Heart right ventricle (tissue), 16 donors: ENCODE measurements at places on chromosomes 4 and X. TPM values are rescaled to one million over a fixed set of nuclear protein-coding genes. Genes with fewer than 3 reads are reported as not detected.

- no peaks in the 10 kb centered on the region for H3K4me1 ChIP-seq
- no peaks in the 10 kb centered on the region for H3K36me3 ChIP-seq
- no peaks in the 10 kb centered on the region for H3K27me3 ChIP-seq
Observed at GRCh38 chrX:15576019-15576418, 24.7 kb downstream of the ACE2 start.

DNA sequence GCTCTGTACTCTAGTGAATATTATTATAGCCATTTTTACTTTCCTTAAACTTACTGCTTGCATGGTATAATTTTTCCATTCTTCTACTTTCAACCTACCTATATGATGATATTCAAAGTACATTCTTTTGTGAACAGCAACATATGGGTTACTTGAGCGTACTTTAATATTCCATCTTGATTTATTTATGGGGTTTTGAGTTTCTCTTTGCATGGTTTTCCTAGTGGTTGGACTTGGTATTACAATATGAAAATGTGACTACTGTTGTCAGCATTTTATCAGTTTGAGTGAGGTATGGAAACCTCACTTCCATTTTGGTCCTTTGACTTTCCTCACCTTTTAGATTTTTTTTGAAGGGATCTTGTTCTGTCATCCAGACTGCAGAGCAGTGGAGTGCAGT, 35.9 kb downstream of the ADGRG4 start:
- no peaks in the 10 kb centered on the region for H3K4me1 ChIP-seq
- H3K36me3 ChIP-seq: no peaks in the 10 kb centered on the region
- no peaks in the 10 kb centered on the region for H3K27me3 ChIP-seq

GRCh38 chr4:163042306-163042705, 124.4 kb downstream of the NAF1 start:
- DNase-seq: no peak
- H3K27me3 ChIP-seq: no peaks in the 10 kb centered on the region
- H3K27ac ChIP-seq: no peak overlapping the region
- no peaks in the 10 kb centered on the region for H3K4me1 ChIP-seq
- H3K4me3 ChIP-seq: no peak overlapping the region
- H3K36me3 ChIP-seq: no peaks in the 10 kb centered on the region

- H3K4me3 ChIP-seq: no peak overlapping the region
- no peak for DNase-seq
- H3K27me3 ChIP-seq: no peaks in the 10 kb centered on the region
- H3K27ac ChIP-seq: no peak overlapping the region
Observed at GRCh38 chr4:111464251-111465045, 680.8 kb upstream of the FAM241A start.

- H3K27ac ChIP-seq: no peak overlapping the region
- no peak overlapping the region for H3K4me3 ChIP-seq
- no peak for DNase-seq
- H3K4me1 ChIP-seq: peaks cover 9% of the 10 kb centered on the region
- H3K27me3 ChIP-seq: no peaks in the 10 kb centered on the region
Observed at GRCh38 chrX:10582215-10582733, 38.1 kb downstream of the MID1 start.

The TEX11 gene
- not detected for total RNA-seq

DNA sequence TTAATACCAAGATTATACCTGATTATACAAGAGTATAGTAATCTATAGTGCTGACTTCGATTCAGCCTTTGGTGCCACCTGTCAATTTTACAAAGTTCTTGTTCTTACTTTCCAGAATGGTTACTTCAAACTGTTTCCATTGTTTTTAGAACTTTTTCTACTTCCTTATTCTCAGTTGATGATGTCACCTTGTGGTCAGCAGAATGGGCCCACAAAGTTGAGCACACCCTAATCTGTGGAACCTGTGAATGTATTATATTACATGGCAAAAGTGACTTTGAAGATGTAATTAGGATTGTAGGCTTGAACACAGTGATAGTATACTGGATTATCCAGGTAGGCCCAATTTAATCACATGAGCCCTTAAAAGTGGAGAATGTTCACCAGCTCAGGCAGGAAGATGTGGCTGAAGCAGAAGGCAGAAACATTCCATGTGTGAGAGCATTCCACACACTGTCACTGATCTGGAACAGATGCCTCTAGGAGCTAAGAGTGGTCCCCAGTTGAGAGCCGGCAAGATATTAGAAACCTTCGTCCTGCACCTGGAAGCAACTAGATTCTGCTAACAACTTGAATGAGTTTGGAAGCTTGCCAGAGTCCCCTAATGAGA, 6.3 kb upstream of the SGMS2 start:
- H3K36me3 ChIP-seq: no peaks in the 10 kb centered on the region
- no peaks in the 10 kb centered on the region for H3K27me3 ChIP-seq
- no peak overlapping the region for H3K27ac ChIP-seq
- DNase-seq: no peak
